Fibroblast of upper back skin (primary cell): ENCODE measurements at places on chromosomes 13 and 19.

GRCh38 chr19:56838024-56838908, 2.3 kb downstream of the PEG3 start:
- DNase-seq = peak; percentile 37

DNA sequence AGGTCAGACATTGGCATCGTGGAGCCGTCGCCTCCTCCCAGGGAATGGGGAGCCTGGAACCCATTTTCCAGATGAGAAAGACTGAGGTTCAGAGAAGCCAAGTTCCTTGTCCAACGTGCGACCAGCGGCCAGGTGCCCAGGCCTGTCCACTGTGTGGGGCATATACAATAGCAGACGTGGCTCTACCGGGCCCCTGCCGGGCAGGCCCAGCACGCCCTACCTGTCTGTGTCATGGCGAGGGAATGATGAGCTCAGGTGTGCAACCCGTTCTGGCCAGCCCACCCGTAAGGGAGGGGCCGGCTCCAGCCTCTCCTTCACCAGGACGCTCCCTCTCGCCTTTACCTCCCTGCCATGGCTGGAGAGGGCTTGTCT, 837 bp downstream of the GNA15 start:
- DNase-seq = no peak

DNA sequence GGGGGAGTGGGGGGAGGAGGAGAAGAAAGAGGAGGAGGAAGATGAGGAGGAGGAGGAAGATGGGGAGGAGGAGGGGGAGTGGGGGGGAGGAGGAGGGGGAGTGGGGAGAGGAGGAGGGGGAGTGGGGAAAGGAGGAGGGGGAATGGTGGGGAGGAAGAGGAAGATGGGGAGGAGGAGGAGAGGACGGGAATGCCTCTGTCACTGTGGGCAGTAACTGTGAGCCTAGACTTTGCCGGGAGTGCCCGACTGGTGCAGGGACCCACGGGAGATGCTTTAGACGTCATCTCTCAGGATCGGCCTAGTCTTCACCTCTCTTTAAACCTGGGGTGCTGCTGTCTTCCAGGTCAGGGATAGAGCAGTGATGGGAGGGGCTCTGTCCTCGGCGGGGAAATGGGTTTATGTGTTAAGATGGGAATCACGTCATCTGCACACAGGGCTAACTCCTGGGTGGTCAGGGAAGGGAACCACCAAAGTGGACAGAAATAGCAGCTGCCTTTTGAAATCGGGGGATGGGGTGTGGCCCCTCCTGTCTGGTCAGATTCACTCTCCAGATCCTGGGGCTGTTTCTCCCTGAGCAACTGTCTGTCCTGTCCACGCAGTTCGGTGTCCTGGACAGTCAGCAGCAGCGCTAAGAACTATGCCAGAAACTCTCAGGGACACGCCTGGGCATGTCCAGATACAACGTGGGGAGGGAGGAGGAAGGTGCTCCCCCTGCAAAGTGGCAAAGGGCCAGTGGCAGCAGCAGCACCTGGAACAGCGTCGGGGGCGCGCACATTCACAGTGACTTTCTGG, 26.9 kb downstream of the GAS6 start:
- peak; percentile 96 for DNase-seq

DNA sequence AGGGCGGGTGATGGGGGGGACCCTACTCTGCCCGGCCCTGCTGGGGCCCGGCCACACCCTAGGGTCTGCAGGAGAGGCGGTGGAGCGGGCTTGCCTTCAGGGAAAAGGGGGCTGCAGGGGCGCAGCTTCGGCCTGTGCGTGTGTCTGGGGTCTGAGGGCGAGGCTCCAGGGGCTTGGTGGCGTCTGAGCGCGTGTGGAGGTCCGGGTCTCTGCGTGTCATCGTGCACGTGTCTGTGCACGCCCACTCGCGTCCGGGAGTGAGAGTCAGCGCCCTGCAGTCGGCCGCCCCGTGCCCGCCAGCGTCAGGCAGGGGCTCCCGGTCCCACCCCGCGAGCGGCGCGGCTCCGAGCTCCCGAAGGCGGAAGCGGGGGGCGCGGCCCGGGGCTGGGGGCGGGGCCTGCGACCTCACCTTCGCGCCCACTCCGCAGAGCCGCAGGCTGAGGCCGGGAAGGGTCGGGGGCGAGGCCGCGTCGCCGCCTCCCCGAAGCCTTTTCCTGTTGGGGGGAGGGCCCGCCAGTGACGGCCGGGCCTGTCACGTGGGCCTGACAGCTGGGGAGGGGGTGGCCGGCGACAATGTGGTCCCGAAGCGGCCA, at the start of gene ARHGAP45:
Gene ARHGAP45 (plus strand): TSS at position 420 of the 593 bp plus-strand sequence. CDS start 239 bp downstream, outside the sequence.
- DNase-seq = no peak

DNA sequence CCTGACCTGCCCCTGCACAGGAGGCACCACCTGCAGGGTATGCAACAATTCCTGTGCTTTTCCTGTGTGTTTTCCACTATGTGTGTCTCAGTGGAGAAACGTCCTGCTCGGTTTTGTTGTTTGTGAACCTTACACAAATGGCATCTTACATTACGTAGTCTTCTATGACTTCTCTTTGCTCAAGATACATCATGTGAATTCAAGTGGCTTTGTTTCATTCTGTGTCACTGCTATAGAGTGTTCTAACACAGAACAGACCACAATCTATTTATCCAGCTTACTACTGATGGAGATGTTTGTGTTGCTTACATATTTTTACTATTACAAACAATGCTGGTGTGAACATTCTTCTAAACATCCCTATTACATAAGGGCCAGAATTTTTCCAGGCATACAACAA, 97.7 kb downstream of the ANKRD10 start:
- DNase-seq = no peak

DNA sequence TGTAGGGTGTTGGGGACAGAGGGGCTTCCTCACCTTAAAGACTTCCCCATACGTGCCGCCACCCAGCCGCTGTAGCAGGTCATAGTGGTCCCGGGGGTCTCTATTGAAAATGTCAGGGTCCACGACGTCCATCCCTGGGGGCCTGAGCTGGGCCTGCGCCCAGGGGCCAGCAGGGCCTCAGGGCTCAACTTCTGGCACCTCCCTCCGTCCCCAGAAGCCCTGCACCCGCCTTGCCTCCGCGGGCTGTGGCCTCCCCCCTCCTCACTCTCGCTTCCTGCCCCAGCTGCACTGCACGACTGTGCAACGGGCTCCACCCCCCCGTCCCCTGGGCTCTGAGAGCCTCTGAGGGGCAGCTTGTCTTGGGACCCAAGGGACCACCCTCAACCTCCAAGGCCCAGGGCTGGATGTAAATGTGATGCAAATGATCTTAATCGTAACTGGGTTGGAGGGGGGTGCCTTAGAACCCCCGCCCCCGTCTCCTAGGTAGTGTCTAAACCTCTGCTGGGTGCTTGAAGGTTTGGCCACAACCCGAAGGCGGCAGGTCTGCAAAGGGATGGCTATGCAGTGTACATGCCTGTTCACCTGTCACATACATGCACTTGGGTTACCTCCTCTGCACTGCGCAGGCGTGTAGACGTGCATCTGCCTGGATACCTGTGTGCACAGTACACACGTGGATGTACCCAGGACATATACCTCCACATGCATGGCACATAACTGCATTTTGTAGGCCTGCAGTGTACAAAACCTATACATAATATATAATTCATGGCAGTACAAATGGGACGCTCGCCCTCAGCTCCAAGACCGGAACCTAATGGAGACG, at the start of gene MAP4K1:
Gene MAP4K1 (minus strand): TSS at position 190 of the 826 bp plus-strand sequence. CDS start 58 bp downstream, at position 132.
- DNase-seq = no peak

DNA sequence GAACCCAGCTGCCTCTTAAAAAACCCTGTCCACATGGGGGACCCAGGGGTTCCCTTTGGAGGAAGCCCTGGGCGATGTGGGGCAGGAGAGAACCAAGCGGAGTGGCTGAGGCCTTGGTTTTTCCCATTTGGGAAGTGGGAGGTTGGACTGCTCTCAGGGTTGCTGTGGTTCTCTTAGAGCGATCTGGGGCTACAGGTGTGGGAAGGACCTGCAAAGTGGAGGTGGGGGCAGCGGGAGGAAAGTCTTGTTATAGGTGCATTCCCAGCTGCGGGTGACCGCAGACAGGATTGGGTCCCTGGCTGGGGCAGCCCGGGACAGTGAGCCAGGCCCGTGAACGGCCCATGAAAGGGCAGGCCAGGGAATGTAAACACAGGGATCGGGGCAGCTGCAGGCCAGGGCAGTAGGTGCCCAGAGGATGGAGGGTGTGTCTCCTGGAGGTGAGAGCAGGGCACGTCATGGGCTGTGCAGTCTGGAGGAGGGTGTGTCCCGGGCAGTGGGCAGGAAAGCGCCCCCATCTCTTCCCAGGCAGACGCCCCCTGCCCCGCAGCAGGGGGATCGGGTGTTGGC, 814 bp downstream of the SLC25A23 start:
- DNase-seq = no peak

GRCh38 chr19:5575590-5575989, 7.8 kb upstream of the TINCR start:
- no peak for DNase-seq

DNA sequence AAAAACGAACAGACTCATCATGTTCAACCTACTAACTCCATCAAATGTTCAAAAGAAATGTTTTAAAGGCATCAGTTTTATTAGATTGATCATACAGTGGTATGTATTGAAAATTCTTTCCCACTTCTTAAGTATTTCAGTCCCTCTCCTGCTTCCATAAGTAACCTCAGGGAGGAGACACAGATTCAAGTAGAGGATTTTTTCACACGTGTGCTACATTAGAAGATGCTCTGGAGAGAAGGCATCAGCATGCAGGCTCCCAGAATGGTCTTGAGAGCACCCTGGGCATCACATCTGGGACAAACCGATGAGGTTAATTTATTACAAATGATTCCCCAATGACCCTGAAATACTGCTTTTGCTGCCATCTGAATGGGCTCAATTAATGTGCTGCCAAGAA, 3.6 kb downstream of the GPR12 start:
- no peak for DNase-seq

GRCh38 chr13:62850331-62850730, 1434.7 kb upstream of the PCDH20 start:
- DNase-seq = no peak

DNA sequence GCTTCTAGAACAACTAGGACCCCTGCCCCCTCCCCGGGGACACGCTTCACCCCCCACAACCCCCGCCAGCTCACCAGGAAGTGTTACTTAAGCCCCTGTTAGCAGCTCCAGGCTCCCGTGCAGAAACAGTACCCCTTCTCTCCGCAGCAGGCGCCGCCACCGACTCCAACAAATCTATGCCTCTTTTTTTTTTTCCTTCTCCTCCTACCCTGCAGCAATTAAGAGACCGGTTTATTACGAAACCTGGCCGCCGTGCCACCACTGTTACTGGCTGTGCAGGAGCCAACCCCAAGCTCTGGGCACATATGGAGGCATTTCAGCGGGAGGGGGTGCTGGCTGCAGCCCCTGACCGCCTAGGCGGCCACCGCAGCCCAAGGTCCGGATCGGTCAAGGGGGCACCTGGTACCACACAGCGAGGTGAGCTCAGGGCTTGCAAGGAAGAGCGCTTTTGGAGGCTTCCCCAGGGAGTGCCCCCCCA, 2.4 kb downstream of the GADD45B start:
- peak; percentile 60 for DNase-seq

GRCh38 chr13:46687810-46688209, 109.2 kb downstream of the ESD start:
- peak; percentile 31 for DNase-seq

- DNase-seq = no peak
Measured at GRCh38 chr13:52810011-52810410, 38.4 kb downstream of the PCDH8 start.

GRCh38 chr13:49890376-49890775, 45.8 kb downstream of the SPRYD7 start:
- no peak for DNase-seq
